ENCODE measurements at places on chromosomes 12 and 14.

GRCh38 chr14:99671235-99672224, 12.6 kb upstream of the CYP46A1 start:
- no peak for DNase-seq

DNA sequence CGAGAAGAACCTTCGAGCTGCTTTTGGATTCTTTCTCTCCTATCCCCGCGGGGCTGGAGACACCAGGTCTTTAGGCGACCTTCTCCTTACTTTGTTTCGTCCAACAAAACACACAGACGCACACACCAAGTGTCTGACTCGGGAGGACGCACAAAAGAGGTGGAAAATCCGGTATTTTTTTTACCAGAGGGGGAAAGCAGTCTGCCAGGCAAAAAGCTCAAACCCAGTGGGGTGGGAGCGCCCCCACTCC, 2.1 kb downstream of the SIX4 start:
- no peak for DNase-seq

GRCh38 chr12:60803147-60803546, 1207.3 kb downstream of the SLC16A7 start:
- no peak for DNase-seq

DNA sequence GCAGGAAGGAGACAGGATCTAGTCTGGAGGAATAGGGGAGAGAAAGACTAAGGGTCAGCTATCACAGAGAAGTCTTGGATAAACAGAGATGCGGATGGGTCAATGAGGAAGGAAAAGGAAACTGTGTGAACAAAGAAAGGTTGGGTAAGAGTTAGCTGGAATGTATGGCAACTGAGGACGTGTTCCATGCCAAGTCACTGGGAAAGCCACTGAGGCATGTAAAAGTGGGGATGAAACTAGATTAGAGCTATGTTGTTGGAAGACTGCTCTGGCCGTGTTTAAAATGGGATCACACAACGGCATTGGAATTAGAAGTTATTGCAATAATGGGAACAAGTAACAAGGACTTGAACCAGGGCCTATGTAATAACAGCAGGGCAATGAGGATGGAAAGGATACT, 3.9 kb upstream of the NR2C1 start:
- DNase-seq = no peak

DNA sequence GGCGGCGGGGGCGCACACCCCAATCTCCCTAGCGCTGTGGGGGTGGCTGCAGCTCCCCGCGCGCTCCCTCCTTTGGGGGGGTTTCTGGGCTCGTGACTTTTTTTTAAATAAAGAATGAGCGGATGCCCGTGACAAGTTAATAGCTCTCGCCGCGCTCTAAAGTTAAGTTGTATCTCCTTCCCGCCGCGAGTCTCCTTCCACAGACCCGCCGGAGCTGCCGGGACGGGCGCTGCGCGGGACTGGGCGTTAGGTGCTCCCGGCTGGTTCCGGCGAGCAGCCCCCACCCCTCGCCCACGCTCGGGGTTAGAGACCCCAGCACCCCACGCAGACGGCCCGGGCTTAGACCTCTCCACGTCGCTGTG, 82.6 kb upstream of the HMGA2 start:
- DNase-seq = no peak

DNA sequence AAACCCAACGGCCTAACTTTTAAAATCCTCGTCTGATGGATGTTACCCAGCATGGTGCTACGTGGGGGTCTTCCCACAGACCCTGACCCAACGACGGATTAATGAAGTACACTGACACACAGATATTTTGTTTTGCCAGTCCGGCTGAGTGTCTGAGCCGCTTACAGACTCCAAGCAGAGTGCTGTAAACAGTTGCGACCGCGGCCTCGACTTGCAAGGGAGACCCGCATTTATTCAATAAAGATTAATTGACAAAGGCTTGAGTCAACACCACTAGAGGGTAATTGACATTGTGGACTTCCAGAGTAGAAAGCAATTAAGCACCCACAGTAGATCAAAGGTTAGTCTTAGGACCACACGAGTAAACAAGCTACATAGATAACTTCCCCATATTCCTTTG, 1042.4 kb downstream of the AACS start:
- DNase-seq = no peak

DNA sequence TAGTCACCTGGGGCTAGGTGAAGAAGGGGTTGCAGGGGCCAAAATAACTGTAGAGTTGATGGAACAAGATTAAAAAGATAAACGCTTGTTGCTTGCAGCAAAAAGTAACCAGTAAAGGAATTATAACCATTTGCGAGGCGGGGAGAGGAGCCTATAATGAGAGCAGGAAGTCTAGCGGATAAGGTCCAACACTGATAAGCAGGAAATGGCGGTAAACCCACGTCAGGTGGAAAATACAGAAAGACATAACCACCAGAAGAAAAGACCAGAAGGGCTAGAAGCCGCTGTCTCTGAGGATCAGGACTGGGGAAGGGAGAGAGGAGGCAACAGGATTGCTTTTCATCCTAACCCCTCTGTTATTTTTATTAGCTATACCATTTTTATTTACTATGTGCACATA, 303.3 kb downstream of the DPF3 start:
- DNase-seq = no peak
